COR-L47 (cell line): ENCODE measurements at places on chromosomes 7 and 10.

GRCh38 chr7:11831736-11832495, at the start of gene THSD7A:
Gene THSD7A (minus strand): TSS chr7:11832198. CDS start chr7:11831946, 252 bp downstream.
- peak; percentile 65 for DNase-seq

DNA sequence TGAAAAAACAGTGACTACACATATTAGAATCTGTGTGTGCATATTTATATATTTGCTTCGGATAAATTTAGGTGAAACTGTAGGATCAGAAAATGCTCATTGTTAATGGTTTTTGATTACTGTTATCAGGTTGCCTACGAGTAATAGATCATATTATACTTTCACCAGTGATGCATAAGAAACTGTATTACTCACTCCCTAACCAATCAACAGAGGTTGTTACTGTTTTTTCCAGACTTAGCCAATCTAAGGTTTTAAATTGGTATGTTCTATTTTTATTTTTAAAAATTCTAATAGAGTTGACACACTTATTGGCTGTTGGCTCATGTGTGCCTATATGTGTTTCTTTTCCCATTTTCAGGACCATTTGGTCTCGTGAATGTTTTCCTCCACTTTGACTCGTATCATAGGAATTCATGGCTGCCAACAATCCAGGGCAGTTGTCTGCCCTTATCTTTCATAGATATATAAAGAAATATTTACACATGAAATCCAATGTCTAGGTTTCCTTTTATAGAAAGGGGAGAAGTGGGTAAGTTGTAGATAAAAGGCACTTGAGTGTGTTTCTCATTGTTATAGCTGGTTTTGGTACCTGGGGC, 59.2 kb downstream of the ANLN start:
- DNase-seq, result no peak

- no peak for DNase-seq
Measured at GRCh38 chr10:131653554-131654470, 247.0 kb upstream of the PPP2R2D start.

- DNase-seq, result no peak
Measured at GRCh38 chr7:2779051-2779450, 65.1 kb downstream of the GNA12 start.

DNA sequence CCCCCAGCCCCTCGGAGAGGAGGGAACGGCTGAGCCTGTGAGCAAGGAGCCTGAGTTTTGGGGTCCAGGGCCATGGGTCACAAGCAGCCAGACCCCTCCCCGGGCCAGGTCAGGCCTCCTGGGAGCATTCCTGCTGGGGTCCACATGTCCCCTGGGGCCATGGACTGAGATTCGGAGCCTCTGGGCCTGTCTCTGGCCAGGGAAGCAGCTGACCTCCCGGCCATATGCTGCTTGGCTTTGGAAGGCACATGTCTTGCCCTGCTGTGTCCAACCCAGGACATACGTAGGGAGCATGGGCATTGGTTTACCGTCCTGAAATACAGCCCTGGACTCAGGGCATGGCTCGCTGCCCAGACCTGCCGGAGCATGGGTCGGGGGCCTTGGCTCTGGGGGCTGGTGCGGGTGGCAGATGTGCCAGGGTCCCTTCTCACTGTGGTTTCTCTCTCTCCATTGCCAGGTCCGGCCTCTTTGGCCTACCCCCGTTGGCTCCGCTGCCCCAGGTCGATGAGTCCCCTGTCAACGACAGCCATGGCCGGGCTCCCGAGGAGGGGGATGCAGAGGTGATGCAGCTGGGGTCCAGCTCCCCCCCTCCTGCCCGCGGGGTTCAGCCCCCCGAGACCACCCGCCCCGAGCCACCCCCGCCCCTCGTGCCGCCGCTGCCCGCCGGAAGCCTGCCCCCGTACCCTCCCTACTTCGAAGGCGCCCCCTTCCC, 7.3 kb downstream of the PWWP2B start:
- no peak for DNase-seq

GRCh38 chr10:128122931-128123330, 3.3 kb downstream of the MKI67 start:
- DNase-seq, result no peak

DNA sequence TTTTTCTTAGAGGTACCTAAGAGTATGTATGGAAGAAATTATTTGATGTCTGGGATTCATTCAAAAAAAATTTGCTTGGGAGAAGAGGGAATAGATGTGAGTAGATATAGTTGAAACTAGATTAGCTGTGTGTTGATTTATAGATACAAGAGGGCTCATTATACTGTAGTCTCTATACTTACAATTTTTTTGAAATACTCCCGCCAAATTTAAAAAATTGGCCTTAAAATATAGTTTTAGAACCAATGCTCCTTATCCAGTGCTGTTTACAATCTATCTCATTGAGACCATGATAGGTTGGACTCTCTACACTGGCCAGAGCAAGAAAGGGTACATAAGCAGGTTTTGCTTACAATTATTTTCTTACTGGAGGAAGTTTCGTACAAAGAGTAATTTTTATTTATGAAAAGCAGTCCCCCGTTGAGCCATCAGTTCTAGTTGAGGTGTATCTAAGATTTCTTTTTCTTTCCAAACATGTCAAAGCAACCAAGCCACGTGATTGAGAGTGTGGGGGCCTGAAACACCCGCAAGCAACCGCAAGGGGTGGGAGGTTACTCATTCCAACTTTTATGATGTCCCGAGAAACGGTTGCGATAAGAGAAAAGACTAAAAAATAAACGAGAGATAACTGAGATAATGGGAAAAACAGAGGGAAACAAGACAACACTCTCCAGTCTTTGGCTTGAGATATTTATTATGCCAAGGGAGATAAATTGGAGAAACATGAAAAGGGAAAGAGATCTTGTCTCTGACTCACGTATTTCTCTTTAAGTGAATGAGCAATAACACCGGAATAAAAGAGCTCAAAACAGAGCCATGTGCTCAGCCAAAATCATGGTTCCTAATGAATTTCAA, 729.2 kb downstream of the LRMDA start:
- no peak for DNase-seq

GRCh38 chr7:116417593-116418345, 81.8 kb upstream of the CAV2 start:
- DNase-seq, result no peak

GRCh38 chr7:27173956-27174873, at the start of gene HOXA10:
Gene HOXA10 (minus strand): TSS chr7:27174320. CDS start chr7:27174306, 14 bp downstream.
- DNase-seq, result peak; percentile 36

DNA sequence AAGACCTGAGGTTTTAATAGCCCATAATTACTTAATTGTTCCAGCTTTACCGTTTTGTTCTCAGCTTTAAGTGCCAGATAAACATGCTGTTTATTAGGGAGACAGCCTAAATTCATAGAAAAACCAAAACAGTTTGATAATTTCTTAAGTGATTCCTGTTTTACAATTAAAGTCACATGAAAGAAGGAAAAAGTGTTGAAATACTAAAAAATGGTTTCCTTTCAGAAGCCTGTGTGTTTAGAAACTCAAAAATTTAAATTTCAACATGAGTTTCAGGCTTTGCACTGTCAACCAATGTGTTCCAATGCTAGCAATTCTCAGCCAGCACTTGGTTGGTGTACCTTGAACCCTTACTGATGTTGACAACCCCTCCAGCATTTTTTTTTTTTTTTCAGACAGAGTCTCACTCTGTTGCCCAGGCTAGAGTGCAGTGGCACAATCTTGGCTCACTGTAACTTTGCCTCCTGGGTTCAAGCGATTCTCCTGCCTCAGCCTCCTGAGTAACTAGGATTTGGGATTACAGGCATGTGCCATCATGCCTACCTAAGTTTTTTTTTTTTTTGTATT, 135.3 kb downstream of the ICA1 start:
- DNase-seq, result no peak

DNA sequence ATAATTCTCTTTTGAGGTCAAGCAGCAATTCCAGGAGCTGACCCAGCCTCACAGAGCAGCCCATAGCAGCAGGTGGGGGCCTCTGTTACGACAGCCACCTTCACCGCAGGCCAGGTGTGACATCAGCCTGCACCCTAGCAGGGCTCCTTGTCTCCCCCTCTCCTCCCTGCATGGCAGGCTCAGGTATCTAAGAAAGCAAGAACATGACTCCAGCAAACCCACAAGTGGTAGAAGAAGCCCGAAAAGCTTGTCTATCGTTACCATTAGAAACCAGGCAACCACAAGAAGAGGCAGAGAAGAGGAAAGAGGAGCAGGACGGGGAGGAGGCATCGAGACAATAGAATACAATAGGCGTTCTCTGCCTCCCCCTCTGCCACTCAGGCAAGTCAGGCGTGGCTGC, 104.0 kb upstream of the PRR15 start:
- no peak for DNase-seq

DNA sequence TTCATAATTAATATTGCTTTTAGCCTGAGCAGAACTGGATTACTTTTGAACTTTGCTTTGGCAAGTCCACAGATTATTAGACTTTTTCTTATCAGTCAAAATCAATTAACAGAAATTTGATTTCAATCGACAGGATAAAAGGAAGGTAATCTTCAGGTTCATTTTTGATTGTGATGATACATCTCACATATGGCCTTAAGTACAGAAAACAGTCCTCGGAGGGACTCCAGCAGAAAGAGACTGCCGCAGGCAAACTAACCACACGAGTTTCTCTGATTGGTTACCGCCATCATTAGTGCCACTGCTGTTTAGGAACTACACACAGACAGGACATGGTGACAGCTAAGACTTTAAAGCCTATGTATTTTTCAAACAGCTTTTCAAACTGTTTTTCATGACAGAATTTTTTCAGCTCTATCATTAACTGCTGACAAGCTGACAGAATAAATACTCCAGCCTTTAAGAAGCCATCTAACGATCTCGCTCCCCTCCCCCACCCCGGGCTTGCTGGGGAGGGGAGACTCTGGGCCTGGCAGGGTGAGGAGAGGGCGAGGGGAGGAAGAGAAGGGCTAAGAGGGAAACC, 668.2 kb downstream of the KCNMA1 start:
- no peak for DNase-seq

GRCh38 chr7:29499932-29500331, 63.7 kb upstream of the PRR15 start:
- DNase-seq, result peak; percentile 8

GRCh38 chr10:95506056-95506737, 55.0 kb downstream of the SORBS1 start:
- DNase-seq, result no peak

- no peak for DNase-seq
Measured at GRCh38 chr10:43344051-43344450, 27.4 kb upstream of the FXYD4 start.

- no peak for DNase-seq
Measured at GRCh38 chr7:90708841-90709317, 112.8 kb downstream of the CDK14 start.

DNA sequence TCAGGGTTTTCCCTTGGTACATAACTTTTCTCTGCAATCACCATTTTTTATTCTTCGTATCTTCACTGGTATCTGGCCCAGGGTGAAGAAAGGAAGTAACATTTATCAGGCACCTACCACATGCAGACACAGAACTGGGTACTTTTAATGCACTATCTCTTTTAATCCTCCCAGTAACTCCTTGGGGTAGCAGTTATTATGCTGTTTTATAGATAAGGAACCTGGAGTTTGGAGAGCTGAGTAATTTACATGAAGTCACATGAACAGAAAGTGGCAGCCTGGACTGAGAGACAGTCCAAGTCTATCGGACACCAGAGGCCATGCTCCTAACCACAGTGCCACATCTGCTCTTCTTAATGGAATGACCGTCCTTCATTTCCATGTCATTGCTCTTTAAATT, 117.1 kb upstream of the PODXL start:
- DNase-seq, result no peak

DNA sequence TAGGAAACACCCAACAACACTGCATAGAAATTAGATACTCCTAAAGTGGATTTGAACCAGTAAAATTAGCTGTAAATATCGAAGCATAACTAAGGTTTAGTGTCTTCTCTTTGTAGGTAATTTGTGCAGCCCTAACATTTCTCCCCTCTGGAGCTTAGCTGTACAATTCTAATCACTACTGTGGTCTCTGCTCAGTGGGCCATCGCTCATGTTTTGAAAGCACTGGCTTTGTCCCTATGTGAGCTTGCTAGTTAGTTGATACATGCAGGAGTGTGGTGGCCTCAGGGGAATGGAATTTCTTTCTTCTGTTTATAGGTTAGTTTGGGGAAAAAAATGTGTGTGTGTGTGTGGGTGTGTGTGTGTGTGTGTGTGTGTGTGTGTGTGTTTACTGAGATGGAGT, 373.1 kb downstream of the DPP6 start:
- DNase-seq, result no peak

DNA sequence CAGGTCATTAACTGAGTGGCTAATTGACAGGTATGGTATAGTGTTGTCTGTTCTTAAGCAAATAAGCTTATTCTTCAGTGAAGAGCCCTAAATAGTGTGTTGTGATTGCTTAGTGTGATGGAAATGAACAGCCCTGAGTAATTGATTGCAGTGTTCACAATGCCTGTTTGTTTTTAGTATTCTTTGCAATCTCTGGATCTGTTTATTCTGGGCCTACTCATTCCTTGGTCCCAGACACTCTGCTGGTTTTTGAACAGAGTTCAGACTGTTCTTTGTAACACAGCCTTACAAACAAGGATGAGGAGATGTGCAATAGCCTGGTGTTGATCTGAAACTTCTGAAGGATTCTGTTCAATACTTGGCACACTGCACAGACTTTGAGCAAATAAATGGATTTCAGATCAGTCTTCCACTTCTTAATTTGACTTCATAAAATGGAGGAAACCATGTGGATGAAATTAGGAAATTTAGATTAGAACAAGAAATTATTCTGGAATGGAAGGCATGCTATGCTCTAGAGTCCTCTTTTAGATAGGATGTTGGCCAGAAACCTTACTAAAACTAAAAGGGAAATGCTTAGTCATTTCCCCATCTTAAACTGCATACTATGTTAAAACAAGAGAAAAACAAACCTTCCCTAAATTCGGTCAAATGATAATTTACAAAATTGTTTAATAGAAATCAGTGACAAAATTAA, 444.2 kb upstream of the SEMA3D start:
- DNase-seq, result peak; percentile 62

DNA sequence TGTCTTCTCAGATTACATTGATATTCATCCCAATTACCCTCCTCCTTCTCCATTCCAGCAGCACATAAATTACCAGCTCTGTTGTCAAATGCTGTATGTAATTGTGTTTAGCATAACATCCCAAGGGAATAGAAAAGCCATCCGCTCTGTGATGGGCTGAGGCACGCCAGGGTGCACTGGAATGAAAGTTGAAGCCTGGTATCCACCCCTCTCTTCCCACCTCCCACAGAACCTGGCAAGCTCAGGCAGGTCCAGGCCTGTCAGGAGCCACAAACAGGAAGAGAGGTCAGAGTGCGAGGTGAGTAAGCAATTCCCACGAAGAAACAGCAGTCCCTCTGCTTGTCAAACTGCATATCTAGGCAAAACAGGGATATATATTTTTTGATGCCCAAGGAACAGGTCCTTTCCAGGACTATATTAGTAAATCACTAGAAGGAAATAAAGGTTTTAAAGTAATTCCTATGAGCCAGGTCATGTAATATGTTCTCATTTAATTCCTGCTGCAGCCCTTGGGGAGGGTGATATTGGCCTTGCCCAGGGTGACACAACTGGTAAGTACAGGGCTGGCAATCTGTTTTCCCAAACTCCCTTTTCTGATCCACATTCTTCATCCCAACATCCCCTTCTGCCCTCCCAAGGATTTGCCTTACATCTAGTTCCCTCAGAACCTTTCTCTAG, 155.6 kb upstream of the GHITM start:
- peak; percentile 11 for DNase-seq
